ENCODE measurements at places on chromosomes 4 and X. TPM values are rescaled to one million over a fixed set of nuclear protein-coding genes. Genes with fewer than 3 reads are reported as not detected.
A peak's percentile ranks its signal among the peaks of the same experiment; 100 is the strongest.

DNA sequence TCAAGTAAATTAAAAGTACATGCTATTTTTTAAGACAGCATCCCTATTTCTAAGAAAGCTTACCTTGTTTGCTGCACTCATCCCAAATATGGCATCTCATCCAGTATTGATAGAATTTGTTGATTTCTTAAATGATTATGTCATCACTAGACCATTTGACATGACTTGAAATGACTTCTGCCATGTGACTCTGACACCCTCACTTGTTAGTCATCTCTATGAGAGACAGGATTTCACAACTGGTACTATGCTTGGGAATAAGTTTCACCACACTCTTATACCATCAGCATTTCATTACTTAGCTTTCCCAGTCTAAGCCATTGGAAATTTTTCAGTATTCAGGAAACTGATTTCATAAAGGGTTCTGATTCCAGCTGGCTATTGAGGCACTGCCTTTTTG, 55.3 kb downstream of the TMPRSS11F start:
- no peak for DNase-seq

DNA sequence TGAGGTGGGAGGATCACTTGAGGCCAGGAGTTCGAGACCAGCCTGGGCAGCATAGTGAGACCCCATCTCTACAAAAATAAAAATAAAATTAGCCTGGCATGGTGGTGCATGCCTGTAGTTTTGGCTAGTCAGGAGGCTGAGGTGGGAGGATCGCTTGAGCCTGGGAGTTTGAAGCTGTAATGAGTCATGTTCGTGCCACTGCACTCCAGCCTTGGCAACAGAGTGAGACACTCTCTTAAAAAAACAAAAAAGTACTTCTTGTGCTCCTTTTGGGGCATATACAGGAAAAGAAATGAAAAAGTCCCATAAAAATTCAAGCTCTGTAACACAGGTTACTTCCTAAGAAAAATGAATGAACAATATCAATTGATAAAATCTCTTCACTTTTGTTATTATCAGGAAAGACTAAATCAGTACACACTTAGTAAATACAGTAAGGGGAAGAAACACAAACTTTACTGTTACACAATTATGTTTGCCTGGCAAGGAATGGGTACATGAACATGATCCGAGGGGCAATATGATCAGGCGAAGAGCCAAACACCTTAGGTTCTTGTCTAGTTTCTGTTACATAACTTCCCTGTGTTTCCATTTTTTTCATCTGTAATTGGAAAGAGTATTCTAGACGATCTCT, 46.9 kb downstream of the CCDC158 start:
- no peak for DNase-seq

DNA sequence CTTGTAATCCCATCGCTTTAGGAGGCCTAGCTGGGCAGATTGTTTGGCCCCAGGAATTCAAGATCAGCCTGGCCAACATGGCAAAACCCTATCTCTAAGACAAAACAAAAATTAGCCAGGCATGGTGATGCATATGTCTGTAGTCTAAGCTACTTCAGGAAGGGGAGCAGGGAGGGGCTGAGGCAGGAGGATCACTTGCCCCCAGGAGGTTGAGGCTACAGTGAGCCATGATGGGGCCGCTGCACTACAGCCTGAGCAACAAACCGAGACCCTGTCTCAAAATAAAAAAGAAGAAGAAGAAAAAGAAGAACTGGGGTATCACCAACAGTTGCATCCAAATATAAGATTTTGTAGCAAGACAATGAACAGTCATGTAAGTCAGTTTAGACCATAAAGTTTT, 47.3 kb upstream of the NFKB1 start:
- DNase-seq = no peak

DNA sequence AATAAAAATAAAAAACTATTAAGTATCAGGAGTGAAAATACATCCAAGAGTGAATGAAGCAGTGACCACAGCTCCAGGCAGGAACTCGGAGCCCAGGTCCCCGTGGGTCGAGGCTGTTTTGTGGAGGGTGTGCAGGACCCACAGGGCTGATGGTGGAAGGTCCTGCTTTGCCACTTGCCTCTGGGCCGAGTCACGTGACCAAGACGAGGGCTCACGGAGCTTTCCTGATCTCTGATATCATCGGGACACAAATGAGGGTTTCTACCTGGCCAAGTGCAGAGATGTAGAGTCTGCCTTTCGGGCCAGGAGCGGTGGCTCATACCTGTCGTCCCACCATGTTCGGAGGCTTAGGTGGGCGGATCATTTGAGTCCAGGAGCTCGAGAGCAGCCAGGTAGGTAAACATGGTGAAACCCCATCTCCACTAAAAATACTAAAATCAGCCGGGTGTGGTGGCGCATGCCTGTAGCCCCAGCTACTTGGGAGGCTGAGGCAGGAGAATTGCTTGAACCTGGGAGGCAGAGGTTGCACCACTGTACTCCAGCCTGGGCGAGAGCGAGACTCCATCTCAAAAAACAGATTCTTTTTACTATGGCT, 7.2 kb downstream of the SLC25A6 start:
- DNase-seq = peak; percentile 57

DNA sequence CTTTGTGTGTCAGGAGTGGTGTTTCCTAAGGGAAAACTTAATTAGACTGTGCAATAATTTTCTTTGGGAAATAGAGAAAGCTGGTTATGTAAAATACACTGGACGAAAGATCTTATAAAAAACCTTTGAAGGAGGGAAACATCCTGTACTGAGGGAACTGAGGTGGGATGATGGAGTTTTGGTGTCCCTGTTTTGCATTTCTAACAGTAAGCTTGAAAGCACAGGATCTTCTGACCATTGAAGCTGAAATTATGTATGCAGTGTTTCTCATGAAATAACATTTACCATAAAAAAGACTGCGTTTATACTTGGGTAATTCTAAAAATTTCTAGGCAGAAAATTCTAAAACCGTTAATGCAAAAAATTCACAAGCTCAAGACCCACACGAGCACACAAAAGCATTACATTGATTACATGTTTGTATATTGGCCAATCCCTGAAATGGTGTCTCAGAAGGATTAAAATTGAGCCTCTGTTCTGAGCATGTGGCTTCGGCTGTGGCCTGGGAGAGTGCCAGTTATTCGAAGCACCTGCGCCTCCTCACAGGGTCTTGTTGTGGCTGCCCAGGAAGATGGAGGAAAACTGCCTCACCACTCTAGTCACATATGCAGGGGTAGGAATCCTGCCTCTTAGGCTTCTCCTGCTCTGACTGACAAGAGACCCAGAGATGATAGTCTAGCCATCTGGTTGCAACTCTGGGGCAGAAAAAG, 49.5 kb downstream of the JADE3 start:
- no peak for DNase-seq

DNA sequence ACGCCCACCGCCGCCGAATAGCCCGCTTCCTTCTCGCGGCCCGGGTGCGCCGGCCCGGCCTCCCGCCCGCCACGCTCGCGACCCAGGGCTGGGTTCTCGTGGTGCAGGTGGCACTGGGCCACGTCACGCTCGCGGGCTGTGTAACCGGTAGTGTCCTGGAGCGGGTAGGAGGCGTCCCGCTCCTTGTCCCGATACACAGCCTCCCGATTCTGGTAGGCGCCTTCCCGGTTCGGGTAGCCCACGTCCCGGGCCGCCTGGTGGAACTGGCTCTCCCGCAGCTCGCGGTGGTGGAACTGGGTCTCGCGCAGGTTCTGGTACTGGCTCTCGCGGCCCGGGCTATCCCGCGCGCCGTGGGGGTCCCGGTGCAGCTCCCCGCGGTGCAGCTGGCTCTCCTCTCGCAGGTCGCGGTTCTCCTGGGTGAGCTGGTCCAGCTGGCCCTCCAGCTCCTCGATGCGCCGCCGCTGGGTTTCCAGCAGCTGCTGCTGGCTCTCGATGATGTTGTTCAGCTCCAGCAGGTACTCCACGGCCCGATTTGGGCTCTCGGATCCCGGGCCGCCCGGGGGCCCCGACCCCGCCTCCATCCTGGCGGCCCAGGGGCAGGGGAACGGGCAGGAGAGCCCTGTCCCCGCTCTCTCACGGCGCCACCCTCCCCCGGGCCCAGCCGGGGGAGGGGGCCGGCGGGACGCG, 39.3 kb upstream of the IQSEC2 start:
- DNase-seq = peak; percentile 59

Gene GUCY1B1
- 0.66 TPM for total RNA-seq

Gene TMSB15B
- total RNA-seq = 8.7 TPM

GRCh38 chr4:124866301-124866700, 153.8 kb upstream of the ANKRD50 start:
- DNase-seq = no peak

DNA sequence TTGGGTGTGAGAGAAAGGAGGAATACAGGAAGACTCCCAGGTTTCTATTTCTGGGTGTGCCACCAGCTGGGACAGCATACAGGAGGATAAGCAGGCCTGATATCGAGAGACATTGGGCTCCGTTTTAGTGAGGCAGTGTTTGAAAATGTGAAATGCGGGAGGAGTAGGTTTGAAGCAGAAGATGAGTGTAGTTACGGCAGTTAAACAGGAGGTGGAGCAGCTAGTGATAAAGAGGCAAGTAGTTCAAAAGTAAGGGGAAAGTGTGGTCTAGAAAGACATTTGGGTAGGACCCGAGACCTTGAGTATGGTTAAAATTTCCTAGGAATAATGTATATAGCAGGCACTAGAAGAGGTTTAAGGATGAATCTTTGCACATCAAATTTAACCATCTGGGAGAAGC, 42.4 kb downstream of the DCUN1D4 start:
- no peak for DNase-seq

GRCh38 chr4:18691431-18692200, 670.1 kb upstream of the LCORL start:
- no peak for DNase-seq

Gene PSAPL1
- not detected for total RNA-seq

GRCh38 chr4:66223068-66223703, 552.9 kb upstream of the EPHA5 start:
- DNase-seq = no peak

DNA sequence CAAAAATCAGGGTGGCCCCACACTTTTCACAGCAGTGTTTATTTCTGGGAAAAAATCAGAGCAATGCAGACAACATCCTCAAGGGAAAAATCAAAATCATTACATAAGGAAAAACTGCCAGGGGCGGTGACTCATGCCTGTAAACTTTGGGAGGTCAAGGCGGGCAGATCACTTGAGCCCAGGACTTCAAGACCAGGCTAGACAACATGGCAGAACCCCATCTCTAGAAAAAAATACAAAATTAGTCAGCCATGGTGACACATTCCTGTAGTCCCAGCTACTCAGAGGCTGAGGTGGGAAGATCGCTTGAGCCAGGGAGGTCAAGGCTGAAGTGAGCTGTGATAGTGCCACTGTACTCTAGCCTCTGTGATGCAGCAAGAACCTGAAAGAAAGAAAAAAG, 102.8 kb downstream of the NAF1 start:
- DNase-seq = no peak

DNA sequence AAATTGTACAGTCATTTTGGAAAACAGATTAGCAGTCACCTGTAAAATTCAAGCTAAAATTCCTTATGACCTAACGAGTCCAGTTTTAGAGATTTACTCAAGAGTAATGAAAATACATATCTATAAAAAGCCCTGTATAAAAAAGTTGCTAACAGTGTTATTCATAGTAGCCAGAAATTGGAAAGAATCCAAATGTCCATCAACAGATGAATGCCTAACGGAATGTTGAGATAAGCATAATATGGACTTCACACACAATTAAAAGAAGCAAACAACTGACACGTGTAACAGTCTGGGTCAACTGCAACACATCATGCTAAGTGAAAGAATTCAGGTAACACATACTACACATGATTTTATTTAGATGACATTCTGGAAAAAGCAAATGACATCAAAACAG, 584.8 kb upstream of the AGA start:
- DNase-seq = no peak

Gene HTN1
- total RNA-seq = not detected

DNA sequence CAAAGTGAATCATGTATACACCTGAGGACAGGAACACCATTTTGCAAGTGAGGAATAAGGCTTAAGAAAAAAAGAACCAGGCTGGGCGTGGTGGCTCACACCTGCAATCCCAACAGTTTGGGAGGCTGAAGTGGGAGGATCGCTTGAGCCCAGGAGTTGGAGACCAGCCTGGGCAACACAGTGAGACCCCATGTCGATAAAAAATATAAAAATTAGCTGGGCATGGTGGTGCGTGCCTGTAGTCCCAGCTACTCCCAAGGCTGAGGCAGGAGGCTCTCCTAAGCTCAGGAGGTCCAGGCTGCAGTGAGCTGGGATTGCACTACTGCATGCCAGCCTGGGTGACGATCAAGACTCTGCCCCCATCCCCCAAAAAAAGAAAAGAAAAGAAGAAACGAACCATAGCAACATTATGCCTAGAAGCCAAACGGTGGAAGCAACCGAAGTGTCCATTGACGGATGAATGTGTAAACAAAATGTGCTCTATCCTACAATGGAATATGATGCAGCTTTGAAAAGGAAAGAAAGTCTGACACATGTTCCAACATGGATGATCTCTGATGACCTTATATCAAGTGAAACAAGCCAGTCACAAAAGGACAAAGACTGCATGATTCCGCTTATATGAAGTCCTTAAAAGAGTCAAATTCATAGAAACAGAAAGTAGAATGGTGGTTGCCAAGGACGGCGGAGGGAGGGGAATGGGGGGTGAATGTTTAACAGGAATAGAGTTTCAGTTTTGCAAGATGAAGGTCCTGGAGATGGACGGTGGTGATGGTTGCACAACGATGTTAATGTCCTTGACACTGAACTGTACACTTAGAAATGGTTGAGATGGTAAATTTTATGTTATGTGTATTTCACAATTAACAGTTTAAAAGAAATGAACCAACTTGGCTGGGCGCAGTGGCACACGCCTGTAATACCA, 8.6 kb upstream of the KIAA0232 start:
- DNase-seq = no peak

- no peak for DNase-seq
Measured at GRCh38 chrX:3514996-3515395, 168.5 kb upstream of the MXRA5 start.

DNA sequence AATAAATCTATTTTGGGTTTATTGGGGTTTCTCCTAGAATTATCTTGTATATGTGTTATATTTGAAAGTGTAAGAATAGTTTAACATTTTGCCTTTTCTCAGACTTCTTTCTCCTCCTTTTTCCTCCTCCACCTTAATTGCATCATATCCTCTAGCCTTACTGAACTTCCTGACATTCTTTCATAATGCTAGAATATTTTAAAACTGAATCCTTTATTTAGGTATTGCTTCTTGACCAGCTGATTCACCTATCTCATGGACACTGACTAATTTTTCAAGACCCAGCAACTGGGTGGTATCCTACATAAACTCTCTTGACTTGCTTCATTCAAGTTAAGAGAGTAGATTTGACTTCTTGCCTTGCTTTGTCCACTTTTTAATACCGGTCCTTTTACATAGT, 1508.9 kb downstream of the STIM2 start:
- DNase-seq = no peak

Gene SPIN3
- total RNA-seq = 9.5 TPM

- DNase-seq = peak; percentile 75
Measured at GRCh38 chr4:84503495-84504437, 4.7 kb upstream of the NKX6-1 start.

Gene FAM149A
- total RNA-seq = 0.33 TPM

GRCh38 chr4:160319868-160320260, 1217.0 kb downstream of the RAPGEF2 start:
- DNase-seq = no peak

Gene FGF16
- total RNA-seq = not detected

GRCh38 chrX:68665502-68665901, 18.0 kb downstream of the STARD8 start:
- DNase-seq = no peak

Data from activated CD4-positive, alpha-beta T cell treated with anti-CD3 and anti-CD28 coated beads, Interleukin-2, amount 10 ng/mL, durations not matched to agents 24 days and 14 days (primary cell).